Stimulated activated CD8-positive, alpha-beta memory T cell treated with anti-CD3 and anti-CD28 coated beads, Interleukin-4, amount 100 ng/mL, for 1 hour (primary cell): ENCODE measurements at places on chromosomes 1 and 21.

DNA sequence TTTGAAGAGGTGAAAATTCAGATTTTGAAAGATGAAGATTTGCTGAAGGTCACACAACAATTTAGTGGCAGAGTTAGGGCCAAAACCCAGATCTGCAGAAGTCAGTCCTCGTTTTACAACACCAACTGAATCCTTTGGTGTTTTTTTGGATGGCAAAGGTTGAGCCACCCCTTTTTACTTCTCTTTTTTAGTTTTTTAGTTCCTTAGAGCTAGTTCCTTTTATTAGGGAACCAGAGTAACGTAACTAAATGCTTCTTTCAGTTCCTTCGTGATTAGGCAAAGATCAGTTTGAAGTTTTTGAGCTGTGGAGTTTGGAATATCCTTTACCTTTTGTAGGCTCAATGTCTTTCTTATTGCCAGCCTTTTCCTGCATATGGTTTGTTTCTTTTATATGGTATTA, 67.9 kb upstream of the ARID1A start:
- DNase-seq: no peak

DNA sequence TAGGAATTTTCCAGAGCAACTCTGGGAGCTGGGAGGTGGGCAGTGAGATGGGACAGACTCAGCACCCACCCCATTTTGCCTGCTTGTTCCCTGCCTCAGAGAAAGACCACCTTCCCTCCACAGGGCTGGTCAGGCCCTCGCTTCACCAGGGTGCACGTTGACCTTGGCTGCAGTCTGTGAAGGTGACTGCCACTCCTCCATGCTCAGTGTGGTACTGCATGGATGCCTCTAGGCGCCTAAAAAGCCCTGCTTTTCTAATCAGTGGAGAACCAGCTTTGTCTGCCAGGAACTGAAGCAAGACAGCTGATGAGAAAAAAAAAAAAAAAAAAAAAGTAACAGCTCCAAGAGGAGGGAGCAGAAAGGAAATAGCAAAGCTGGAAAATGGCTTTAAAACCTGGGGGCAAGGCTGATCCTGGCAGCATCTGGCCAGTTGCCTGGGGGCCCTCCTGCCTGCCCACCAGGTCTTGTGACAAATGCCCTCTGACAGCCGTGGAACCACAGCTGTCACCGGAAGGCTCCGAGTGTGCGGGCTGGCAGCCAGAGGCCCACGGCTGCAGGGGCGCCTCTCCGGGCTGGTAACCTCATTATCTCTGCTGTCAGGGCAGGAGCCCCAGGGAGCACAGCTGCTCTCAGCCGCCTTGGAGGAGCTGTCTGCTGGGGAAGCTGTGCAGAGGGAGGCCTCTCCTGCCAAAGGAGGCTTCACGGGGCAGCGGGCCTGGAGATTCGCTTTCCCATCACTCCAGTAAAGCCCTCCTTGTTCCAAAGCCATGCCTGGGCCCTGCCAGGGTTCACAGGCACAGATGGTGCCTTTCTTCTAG, 13.7 kb downstream of the KIAA1614 start:
- no peak for DNase-seq

GRCh38 chr1:27598902-27599528, 4.9 kb downstream of the AHDC1 start:
- DNase-seq: no peak

GRCh38 chr21:26865857-26866256, 20.6 kb upstream of the ADAMTS1 start:
- no peak for DNase-seq

- no peak for DNase-seq
These were observed 21.1 kb downstream of the IPO9 start for GRCh38 chr1:201850053-201850397.

DNA sequence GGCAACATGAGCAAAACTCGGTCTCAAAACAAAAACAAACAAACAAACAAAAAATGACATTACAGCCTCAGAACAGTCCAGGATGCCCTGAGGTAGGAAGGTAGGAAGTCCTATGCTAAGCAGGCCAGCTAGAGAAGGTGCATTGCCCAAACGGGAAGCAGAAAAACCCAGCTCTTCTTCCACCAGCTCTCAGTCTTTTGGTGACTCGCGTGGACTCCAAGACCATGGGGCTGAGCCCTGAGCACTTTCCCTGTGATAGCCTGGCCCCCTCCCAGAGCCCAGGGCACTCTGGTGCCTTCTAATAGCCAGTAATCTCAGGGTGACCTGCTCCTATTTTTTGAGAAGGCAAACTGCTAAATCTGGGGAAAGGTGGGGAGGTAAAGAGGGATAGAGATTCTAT, 16.1 kb downstream of the PHLDA3 start:
- no peak for DNase-seq

- no peak for DNase-seq
These were observed 35.1 kb downstream of the SLC44A3 start for GRCh38 chr1:94855307-94855700.

DNA sequence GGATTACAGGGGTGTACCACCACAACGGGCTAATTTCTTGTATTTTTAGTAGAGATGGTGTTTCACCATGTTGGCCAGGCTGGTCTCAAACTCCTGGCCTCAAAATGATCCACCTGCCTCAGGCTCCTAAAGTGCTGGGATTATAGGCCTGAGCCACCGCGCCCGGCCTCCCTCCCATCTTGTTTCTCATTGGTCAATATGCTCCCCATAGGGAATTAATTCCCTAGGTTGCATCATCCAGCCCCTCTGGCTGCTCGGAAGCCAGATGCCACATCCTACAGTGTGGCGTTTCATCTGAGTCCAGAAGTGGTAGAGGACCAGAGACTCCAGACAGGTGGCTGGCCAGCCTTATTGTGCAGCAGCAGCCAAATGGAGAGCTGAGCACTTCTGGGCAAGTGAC, 11.5 kb upstream of the VASH2 start:
- DNase-seq: no peak

DNA sequence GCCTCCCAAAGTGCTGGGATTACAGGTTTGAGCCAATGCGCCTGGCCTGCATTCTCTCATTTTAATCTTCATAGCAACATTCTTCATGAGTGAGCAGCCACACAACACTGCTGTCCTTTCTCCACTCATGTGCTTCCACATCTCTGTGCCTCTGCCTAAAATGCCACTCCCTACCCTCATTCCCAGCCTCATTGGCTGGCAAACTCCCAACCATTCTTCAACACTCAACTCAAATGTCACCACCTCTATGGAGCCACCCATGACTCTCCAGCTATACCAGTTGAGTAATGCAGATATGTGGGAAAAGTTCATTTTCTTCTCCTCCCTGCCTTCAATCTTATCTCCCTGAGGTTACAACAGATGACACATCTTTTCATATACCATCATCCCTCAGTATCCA, 53.9 kb upstream of the ZC3H12A start:
- no peak for DNase-seq

DNA sequence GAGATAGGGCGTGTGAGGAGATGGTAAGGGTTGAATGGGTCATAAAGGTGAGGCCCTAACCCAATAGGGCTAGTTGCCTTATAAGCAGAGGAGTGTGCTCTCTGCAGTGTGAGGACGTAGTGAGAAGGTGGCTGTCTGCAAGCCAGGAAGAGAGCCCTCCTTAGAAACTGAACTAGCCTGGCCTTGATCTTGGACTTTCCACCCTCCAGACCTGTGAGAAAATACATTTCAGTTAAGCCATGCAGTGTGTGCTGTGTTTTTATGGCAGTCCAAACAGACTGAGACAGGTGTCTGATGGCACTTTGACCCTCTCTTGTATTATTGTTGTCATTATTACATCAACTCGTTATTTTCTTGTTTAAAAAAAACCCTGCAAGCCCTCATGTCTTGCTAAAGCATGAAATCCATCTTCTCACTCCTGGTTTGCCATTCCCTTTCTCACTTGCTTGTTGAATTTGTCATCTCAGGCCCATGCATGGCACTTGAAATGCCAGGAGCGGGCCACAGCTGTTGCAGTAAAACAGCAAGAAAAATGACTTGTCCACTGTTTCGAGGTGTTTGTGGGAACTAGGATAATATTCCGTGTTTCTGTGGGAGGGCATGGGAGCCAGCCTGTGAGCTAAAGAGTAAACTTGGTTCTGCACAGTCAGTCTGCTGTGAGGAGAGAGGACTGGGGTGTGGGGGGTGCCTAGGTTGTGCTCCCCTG, 78.6 kb downstream of the STUM start:
- DNase-seq: no peak

GRCh38 chr1:34655206-34655874, 99.5 kb upstream of the GJB5 start:
- no peak for DNase-seq

- no peak for DNase-seq
These were observed 1.9 kb upstream of the ZSCAN20 start for GRCh38 chr1:33470495-33471012.

DNA sequence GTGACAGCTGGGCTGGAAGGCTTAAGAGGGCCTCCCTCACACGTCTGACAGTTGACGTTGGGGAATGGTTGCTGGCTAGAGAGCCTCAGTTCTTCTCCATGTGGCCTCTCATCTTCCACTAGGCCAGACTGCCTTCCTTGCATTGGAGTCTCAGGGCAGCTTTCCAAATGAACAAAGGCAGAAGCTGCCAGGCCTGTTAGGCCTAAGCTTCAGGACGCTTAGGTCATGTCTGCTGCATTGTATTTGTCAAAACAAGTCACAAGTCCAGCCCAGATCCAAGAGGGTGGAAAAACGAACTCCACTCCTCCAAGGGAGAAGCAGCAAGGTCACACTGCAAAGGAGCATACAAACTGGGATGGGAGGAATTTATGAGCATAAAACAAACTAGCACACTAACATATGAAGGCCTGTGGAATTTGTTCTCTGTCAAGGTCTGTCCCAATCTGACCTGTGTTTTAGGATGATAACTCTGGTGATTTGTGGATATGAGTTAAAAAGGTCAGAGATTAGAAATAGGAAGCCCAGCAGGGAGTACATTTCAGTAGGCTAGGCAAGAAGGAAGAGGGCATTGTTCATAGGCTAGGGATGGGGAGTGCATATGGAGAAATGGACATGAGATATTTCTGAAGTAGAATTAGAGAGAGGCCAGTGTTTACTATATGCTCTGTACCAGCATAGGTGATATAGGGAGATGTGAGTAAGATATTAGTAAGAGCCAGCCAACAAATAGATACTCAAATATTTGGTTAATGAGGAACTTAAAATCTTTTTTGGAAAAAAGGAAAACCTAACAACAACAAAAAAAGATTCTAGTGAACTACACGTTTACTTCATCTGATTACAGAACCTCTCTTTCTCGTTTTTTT, 29.1 kb upstream of the CNN3 start:
- no peak for DNase-seq

DNA sequence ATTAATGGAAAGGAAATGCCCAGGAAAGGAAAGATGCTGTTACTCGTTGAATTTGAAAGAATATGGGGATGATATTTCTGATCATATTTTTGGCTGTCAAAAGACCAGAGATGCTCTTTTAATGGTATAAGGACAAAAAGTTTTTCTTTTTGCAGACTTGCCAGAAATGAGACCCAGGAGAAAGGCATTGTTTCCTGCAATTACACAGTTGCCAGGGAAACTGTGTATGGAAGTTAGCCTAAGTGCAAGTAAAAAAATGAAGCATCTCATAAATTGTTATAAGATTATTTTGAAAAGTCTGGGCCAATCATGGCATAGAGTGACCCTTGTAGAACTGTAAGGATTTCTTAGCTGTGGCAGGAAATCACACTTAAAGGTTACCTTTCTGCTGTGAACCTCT, 155.7 kb upstream of the BEND5 start:
- DNase-seq: no peak

GRCh38 chr1:76867342-76868130, at the start of gene ST6GALNAC5:
Gene ST6GALNAC5, plus strand, starts transcription at chr1:76867480.
- no peak for DNase-seq

DNA sequence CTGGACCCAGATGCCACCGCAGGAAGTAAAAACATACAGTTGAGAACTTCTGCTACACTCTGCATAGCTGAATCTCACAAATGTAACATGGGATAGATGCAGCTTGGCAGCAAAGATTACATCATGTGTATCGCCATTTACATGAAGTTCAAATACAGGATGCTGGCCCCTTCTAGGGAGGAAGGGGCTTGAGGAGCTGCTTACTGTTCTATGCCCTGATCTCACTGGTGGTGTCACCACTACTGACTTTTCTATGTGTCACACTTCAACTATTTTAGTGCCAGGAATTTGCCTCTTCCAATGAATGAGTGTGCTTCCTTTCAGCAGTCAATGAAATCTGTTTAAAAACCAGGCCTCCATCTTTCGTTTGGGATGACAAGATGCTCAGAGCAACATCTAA, 31.1 kb downstream of the MRAP start:
- DNase-seq: no peak

DNA sequence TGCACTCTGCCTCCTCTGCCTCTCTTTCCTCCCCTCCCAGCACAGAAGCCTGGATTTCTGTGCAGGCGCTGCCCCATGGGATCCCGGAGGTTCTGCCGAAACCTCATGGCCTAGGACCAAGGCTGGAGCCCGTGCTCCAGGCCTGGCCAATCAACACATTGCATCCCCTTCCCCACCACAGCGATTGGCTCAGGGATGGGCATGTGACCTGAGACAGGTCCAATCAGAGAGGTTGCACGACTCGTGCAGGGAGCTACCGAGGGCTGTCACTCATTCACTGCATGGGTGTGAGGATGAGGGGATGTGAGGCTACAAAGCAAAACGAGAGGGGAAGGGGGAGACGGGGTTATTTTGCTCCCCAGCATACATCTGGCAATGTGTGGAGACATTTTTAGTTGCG, 3.3 kb upstream of the CELA2B start:
- no peak for DNase-seq

DNA sequence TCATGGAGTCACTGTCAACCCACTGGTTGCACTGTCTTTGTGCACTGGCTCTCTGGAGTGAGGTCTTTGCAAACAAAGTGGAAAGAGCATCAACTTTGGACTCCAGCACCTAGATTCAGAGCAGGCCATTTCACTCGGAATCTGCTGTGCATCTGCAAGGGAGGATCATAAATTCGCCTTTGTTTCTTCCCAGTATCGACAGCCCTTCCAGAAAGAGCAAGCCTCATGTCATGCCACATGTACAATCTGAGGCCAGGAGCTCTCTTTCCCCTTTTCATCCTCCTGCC, 853 bp upstream of the PCSK9 start:
- no peak for DNase-seq

- no peak for DNase-seq
These were observed 20.9 kb downstream of the SDC3 start for GRCh38 chr1:30887485-30888315.

DNA sequence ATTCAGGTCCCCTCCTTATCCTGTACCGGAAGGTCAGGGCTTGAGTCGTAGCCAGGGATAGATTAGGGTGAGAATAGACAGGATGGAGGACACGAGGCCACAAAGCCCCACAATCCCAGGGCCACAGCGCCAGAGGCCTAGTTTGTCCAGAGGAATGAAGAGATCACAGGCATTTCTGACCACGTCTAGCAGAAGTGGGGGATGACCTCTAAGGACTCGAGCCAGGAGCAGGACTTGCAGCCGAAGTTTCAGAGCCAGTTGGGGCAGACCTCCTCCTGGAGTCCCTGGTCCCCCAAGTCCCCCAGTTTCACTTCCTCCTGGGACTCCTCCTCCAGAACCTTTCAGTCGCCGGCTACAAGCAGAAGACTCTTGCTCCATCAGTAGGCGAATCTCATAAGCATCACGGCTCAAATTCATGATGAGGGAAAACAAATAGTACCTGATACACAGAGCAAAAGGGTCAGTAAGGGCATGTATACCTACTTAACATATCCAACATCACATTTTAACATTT, 2.3 kb upstream of the ITGA10 start:
- no peak for DNase-seq

GRCh38 chr1:66168948-66169671, 364.8 kb upstream of the SGIP1 start:
- DNase-seq: no peak
